Fibroblast of skin of right quadriceps (primary cell): ENCODE measurements at places on chromosomes 16 and 17.

DNA sequence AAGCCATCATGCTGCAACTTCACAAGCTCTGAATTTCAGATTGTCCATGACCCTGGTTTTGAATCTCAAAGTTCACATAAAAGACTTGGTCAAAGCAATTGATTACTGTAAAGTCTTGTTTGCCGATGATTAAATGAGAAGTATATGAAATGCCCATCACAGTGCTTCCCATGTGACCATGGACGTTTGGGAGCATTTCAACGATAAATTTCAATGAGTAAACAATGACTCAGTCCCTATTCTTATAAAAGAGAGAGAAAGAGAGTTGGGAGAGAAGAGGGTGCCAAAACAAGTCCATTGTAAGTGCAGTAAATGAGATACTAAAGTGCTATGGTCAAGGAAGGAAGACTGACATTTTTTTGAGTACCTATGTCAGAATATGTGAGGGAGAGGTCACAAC lies 276.9 kb downstream of the SOX9 start:
- no peak for DNase-seq

GRCh38 chr16:81445966-81446906 lies 1.6 kb downstream of the CMIP start:
- DNase-seq, result peak; percentile 64

GRCh38 chr16:20675488-20676267 lies 21.8 kb downstream of the ACSM1 start:
- DNase-seq, result no peak

- peak; percentile 81 for DNase-seq
Measured at GRCh38 chr17:75131278-75132017, at the start of gene NT5C. Gene NT5C (minus strand): TSS chr17:75131742. CDS start chr17:75131707, 35 bp downstream.

DNA sequence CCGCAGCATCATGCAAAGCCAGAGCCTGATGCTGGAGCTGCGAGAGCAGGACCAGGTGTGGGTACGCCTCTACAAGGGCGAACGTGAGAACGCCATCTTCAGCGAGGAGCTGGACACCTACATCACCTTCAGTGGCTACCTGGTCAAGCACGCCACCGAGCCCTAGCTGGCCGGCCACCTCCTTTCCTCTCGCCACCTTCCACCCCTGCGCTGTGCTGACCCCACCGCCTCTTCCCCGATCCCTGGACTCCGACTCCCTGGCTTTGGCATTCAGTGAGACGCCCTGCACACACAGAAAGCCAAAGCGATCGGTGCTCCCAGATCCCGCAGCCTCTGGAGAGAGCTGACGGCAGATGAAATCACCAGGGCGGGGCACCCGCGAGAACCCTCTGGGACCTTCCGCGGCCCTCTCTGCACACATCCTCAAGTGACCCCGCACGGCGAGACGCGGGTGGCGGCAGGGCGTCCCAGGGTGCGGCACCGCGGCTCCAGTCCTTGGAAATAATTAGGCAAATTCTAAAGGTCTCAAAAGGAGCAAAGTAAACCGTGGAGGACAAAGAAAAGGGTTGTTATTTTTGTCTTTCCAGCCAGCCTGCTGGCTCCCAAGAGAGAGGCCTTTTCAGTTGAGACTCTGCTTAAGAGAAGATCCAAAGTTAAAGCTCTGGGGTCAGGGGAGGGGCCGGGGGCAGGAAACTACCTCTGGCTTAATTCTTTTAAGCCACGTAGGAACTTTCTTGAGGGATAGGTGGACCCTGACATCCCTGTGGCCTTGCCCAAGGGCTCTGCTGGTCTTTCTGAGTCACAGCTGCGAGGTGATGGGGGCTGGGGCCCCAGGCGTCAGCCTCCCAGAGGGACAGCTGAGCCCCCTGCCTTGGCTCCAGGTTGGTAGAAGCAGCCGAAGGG lies 24.2 kb downstream of the C1QTNF1 start:
- DNase-seq, result no peak

DNA sequence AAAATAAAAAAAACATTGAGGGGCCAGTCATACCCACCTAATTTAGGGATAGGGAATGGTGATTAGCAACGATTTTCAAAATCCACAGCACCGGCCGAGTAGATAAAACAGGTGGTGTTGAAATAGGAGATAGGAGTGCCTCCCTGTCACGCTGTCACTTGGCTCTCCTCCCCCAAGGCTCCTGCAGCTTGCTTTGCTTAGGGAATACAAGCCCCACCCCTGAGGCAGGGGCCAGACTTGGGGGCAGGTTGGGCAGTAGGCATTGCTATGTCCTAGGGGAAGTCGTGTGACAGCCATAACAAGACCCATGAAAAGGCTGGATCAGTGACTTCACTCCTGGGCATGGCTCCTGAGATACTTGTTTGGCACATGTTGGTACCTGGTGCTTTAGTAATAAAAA lies 25.8 kb downstream of the POLR2A start:
- DNase-seq, result no peak

- no peak for DNase-seq
Measured at GRCh38 chr17:29138971-29139691, 41.1 kb downstream of the MYO18A start.

DNA sequence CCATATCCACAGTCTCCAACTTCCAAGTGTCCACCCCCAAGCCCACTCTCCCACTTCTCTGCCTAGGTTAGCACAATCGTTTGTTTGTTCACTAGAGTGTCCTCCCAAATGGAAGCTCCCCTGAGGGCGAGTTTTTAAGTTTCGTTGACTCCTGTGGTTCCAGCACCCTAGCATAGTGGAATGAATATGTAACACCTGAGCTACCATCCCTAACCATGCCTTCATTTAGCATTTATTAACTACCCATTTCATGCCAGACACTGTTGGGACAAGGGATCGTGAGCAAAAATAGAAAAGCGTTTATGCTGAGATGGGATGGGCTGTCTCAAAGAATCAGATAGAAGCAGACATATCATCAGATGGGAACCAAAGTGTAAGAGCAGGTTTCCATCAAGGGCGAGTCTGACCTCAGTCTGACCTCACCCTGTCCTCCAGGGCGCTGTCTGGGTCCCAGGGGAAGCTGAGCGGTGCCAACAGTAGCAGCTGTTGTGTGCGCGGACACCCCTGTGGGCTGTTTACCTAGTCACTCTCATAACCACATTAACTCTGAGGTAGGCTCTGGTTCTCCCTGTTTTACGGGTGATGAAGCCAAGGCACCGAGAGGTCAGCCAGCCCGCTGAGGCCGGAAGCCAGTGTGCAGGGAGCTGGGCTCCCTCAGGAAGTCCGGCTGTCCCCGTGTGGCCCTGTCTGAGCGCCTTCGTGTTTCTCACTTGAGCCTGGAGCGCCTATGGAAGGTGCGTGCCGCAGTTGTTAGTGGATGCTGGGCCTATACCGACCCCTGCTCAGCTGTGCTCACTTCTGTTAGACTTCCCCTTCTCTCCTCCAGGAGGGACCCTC lies 6.2 kb downstream of the CNP start:
- DNase-seq, result no peak

- no peak for DNase-seq
Measured at GRCh38 chr17:10229181-10229580, 30.8 kb upstream of the GAS7 start.

DNA sequence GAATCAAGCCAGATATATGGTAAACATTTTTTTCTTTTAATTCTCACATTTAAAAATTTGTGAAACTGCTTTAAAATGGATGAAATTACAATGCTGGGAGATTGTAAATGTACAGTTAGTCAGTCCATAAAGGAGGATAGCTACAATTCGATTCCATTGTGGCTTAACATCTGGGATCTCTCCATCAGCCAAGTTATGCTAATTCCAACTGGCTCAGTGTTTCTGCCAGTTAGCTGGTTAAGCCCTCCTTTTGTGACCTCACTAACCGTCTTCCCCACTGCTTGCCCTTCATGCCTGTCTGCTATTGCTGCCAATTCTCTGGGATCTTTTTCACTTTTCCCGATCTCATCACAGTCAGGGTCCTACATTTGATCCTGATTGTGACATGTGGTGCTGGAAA lies 1347.6 kb downstream of the CDH11 start:
- DNase-seq, result no peak

DNA sequence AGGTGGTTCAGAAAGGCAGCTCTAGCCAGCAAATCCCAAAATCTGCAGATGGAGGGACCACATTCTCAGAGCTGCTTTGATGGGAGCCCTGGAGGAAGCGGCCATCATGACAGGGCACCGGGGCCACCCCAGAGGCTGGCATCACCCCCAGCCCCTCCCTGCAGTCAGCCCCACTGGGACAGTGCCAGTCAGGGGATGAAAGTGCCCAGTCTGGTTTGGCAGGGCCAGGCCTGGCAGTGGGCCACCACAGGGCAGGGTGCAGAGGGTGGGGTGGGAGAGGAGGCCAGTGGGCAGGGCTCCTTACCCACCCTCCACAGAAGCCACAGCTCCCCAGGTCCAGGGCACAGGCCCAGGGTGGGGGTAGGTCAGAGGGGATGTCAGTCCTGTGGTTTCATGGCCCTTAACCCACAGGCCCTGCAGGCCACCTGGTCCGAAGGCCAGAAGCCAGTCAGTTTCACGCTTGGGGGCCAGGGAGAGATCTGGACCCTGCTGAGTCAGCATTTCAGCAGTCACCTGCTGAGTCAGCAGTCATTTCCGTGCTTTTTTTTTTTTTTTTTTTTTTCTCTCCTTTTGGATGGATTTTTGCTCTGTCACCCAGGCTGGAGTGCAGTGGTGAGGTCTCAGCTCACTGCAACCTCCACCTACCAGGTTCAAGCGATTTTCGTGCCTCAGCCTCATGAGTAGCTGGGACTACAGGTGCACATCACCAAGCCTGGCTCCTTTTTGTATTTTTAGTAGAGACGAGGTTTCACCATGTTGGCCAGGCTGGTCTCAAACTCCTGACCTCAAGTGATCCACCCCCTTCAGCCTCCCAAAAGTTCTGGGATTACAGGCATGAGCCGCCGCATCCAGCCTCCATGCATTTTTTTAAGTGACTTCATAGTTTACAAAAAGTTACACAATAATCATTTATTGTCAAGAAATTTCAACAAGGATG lies 10.4 kb downstream of the SLC25A10 start:
- DNase-seq, result no peak

- no peak for DNase-seq
Measured at GRCh38 chr16:29975134-29975538, 1.5 kb downstream of the TAOK2 start.

GRCh38 chr17:2700030-2700490 lies 11.5 kb downstream of the CLUH start:
- DNase-seq, result no peak

- no peak for DNase-seq
Measured at GRCh38 chr16:58456193-58456592, 43.8 kb upstream of the NDRG4 start.

DNA sequence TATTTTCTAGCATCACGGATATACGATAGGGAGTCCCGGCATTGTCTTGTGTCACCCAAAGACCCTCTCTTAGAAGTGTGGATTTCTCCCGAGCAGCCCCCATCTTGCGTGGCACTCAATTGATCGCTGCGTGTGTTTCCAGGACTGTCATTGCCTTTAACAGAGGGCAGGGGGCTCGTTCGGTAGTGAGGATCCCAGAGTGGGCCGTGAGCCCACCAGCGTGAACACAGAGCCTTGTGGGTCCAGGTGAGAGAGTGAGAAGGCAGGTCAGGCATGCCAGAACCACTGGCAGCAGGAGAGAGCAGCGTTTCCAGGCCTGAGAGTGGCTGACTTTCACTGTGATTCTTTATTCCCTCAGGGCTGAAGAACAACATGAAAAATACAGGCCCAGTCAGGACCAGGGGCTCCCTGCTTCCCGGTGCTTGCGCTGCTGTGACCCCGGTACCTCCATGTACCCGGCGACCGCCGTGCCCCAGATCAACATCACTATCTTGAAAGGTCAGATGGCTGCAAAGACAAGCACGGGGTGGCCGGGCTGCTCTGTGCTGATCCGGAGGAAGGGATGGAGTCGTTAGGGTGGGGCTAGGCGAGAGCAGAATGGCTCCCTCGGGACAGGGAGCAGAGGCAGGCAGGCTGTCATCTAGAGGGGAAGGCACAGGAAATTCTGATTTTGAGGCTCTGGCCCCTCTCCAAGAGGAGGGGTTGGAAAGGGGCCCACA lies 22.4 kb downstream of the C1QTNF1 start:
- DNase-seq, result no peak

GRCh38 chr16:12417815-12418211 lies 385.9 kb downstream of the CPPED1 start:
- no peak for DNase-seq

DNA sequence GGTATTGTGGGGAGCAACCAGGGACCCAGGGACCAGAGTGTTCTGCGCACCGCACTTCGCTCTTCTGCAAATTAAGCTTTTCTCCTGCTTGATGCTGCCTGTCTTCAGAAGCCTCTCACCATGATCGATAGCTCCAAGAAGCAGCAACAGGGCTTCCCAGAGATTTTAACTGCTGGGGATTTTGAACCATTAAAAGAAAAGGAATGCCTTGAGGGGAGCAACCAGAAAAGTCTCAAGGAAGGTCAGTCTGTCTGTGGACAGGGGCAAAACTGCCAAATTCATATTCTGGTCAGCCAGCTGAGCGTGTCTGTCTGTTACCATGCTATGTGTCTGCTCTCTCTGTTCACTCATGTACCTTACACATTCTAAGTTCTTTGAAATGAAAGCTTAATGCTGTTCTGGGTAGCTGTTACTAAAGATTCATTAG lies 115.7 kb downstream of the MRTFB start:
- DNase-seq, result no peak

DNA sequence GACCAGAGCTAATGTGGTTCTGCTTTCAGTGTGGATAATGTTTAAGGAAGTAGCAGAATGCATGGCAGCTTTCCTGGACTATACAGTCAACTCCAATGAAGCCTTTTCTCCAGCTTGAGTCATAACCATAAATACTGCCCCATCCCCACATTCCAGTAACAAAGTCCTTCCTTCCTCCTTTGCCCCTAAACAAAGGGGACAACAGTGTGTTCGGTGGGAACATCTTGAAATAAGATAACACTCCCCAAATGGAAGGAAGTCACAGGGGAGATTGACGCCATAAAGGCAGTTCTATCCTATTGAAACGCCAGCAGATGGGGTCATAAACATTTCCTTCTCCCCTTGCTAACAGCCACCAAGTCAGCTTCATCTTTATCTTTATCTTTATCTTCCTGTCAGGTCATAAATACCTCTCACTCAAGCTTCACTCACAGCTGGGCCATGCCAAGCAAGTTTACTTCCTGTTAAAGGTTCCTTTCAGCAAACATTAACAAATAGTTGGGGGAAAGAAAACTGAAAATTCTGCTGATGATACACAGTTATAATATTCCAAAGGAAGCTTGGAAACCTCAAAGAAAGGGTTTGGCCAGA lies 136.7 kb downstream of the SNX11 start:
- peak; percentile 49 for DNase-seq
